Right ventricle myocardium inferior (tissue), 1 donor: ENCODE measurements at places on chromosomes 5 and 9. TPM values are rescaled to one million over a fixed set of nuclear protein-coding genes. Genes with fewer than 3 reads are reported as not detected.

- DNase-seq: no peak
These were observed 87.3 kb upstream of the SLC44A1 start for GRCh38 chr9:105157171-105157583.

- DNase-seq: no peak
These were observed 158.6 kb downstream of the PAPPA start for GRCh38 chr9:116312221-116312620.

DNA sequence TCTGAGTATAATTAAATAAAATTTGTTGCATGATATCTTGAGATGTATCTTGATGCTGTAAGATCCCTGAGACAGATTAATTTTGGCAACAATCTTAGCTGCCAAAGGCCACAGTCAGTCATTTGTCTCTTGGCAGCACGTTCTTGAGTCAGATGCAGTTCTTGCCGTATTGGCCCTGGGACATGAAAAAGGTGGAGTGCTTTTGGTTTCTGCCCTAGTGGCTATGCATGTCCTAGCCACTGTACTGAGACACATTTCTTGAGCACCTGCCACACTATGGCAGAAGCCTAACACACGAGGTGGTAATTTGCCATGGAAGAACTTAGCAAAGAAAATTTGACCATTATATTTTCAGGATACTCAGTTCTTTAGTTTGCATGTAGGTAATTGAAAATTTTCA, 45.0 kb upstream of the PHF2 start:
- no peak for DNase-seq

DNA sequence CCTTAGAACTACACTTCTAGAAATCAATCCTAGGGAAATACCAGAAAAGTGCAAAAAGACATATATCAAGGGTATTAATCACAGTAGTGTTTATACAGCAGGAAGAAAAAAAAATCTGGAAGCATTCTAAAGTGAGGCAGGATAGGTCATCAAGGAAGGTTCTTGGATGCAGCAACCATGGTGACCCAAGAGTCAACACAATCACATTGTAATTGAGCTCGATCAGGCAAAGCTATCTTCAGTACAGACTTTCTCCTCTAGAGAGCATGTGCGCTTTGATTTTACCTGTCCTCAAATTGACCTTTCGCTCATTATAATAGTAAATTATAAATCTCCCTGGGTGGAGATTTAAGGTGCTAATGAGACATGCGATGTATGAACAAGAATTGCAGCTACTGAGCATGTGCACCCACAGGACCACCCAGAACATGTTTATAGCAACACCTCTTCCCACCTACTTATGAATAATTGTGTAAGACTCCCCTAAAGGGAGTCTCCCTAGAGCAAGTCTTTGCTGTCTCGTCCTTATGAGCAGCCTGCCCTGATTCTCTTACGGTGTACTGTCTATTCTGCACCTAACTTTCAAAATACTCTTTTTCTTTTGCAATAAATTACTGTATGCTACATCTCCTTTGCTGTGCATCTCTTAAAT, 297.7 kb downstream of the ATPSCKMT start:
- DNase-seq: no peak

DNA sequence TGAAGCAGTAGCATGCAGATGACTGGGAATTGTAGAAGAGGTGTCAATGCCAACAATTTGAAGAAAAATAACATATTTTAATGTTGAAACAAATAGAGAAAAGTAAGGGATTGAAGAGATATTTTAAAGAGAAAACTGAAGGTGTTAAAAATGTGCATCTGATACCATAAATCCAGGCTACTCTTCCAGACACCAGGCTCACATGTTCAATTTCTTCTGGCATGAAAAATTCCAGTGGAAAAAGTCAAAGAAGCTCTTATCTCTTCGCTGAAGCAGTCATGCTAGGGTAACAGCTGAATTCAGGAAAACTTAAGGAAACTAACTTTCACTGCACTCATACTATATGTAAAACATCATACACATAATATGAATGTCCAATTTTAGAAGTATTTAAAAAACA, 335.0 kb downstream of the PDE4D start:
- DNase-seq: no peak

- DNase-seq: no peak
These were observed 478 bp upstream of the SETD9 start for GRCh38 chr5:56908942-56909293.

DNA sequence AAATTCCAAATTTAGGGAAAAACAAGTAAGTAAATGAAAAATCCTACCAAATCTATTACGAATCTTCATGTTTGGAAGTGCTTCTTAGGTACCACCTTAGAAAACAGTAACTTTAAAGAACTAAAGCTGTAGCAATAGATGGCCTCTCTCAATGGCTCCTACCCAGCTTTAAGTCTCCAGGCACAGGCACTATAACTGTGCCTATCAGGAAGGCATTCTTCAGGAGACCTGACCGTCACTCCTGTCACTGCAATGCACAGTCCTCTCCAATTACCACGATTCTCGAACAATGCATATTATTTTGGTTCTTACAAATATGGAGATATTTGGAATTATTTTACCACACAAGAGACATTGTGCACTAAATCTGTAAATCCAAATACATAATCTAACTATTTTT, 12.9 kb downstream of the NFIB start:
- no peak for DNase-seq

Gene PKD2L2
- total RNA-seq: 0.81 TPM

Gene SAPCD2
- 0.22 TPM for total RNA-seq

Gene PCDHB11
- 0.81 TPM for total RNA-seq

Gene PDE8B
- 1.0 TPM for total RNA-seq

Gene PLAC8L1
- total RNA-seq: not detected

Gene JADE2
- total RNA-seq: 24.6 TPM

Gene SMIM3
- 19.8 TPM for total RNA-seq

Gene ANKRD34B
- not detected for total RNA-seq

Gene PCDHB14
- total RNA-seq: 4.1 TPM

Gene BNC2
- total RNA-seq: 4.3 TPM
